GM23248 (cell line): ENCODE measurements at places on chromosomes 2 and 18.

GRCh38 chr18:35662293-35663062, 80.9 kb downstream of the GALNT1 start:
- DNase-seq = no peak

DNA sequence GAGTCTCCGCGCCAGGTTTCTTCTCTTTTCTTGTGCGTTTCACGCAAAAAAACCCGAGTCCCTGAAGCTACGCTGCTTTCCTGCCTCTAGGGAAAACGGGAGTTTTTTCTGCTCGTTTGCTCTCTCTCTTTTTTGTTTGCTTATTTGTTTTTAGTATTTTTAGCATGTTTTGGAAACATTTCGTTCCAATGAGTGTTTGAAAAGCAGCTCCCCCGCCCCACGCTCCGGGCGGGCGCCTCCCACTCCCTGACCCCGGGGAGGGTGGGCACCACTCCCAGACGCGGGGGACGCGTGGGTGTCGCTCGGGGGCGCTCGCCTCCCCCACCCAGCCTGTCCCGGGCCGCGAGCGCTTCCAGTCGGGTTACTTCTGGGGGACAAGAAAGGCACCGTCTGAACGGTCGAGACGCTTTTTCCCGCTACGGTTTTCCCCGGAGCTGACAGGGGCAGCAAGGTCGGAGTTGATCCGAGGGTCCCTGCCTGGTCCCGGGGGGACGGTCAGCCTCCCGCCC, 446 bp upstream of the EFHD1 start:
- peak; percentile 41 for DNase-seq

DNA sequence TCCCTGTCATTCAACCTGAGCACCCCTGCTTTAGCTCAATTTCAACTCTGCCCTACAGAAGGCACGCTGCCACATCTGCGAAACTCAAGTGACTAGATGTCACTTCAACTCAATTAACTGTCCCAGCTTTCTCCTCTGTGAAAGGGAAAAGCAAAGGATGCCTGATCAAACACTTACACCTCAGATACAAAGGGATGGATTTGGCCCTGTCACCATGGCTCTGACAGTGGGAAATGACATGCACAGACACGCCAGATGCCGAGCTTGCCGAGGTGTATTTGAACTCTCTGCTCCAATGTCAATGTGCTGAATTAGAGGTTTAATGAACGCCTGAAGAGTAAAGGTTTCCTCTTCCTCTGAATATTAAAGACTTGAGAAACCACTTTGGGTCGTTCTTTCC, 481.1 kb downstream of the CBLN2 start:
- no peak for DNase-seq

GRCh38 chr2:33786881-33787280, 187.8 kb upstream of the FAM98A start:
- DNase-seq = peak; percentile 25

DNA sequence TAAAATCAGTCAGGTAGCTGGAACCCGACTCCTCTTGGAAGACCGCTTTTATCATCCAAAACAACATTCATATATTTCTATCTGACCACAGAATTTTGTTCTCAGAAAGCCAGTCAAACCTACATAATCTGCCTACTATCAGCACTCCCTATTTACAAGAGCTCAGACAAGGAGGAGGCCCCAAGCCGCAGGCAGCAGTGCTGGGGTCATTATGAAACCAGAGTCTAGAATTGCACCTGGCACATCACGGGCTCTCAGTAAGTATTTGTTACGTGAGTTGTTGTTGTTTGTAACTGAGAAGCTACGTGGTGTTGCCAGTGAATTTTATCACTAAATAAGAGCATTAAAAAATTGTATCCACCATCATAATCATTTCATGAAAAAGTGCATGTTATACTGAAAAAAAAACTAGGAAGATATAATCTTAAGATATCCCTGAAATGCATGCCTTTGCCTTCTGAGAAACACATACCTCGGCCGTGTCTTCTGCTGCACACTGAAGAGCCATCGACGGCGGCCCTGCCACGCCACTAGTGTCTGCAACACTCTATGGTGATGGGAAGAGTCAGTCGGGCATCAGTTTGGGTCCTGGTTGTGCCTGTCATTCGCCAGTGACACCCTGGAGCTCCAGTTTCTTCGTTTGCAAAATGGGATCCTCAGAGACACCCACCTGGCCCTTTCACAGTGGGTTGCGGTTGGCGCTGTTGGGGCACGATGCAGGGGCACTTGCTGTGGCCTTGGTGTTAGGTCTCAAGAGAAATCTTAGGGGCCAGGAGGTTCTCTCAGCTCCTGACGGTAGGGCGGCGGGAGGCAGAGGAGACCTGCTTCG, 505.9 kb downstream of the EIPR1 start:
- no peak for DNase-seq

- DNase-seq = peak; percentile 83
Observed at GRCh38 chr18:36333414-36333813, 35.9 kb downstream of the FHOD3 start.

DNA sequence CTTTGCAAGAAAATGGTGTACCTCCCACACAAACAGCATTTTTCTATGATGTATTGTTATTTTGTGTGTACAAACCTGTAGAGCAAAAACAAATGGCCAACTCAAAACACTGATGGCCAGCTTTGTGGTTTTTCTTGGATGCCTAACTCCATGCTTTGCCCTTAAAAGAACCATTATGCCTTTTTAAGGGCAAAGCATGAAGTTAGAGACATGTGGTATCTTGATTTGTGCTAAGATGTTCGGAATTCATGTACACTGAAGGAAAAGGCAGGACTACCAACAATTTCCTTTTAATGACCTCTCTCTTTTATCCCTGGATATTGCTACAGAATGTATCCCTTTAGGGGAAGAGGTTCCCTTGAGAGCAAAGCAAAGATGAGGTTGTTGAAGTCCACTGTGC, 273.6 kb downstream of the SCG2 start:
- DNase-seq = no peak

GRCh38 chr2:49002750-49003149, 151.6 kb downstream of the FSHR start:
- peak; percentile 30 for DNase-seq

DNA sequence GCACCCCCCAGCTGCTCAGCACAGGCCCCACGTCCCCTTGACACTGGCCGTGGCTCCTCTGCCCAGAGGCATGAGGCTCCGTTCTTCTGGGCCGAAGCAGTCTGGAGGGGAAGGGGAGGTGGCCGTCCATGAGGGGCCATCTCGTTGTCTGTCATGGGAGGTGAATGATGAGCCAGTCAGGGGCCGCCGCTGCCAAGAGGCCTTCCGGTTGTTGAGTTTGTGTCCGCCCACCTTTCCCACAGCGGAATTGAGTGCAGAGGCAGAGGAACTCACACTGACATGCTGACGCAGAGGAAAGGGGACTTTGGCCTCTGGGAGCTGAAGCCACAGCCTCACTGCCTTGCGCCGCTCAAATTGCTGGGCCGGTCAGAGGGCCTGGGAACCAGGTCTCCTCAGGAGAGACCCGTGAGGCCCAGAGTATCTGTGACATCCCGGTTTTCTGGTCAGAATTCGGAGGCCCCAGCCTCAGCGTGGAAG, 268.4 kb downstream of the ATAD2B start:
- no peak for DNase-seq

DNA sequence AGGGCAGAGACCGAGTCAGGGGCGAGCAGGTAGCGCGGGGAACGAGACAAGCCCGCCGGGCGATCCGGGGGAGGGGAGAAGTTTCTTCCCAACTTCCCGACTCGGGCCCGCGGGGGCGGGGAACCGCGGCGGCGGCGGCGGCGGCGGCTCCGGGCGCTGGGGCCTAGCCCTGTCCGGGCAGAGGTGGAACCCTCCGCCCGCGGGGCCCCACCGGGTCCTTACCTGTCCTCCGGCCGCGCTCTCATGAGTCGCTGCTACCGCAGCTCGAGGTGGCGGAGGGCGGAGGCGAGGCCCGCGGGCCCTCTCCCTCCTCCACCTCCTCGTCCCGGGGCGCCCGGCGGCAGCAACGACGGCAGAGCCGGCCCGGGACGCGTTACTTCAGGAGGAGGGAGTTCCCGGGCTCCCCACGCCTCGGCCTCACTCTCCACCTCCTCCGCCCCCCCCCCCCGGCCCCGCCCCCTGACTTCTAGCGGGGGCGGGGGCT, at the start of gene YES1:
Gene YES1, minus strand, starts transcription at position 351 of the 484 bp plus-strand sequence. CDS start 55,415 bp downstream, outside the sequence.
- DNase-seq = peak; percentile 86

DNA sequence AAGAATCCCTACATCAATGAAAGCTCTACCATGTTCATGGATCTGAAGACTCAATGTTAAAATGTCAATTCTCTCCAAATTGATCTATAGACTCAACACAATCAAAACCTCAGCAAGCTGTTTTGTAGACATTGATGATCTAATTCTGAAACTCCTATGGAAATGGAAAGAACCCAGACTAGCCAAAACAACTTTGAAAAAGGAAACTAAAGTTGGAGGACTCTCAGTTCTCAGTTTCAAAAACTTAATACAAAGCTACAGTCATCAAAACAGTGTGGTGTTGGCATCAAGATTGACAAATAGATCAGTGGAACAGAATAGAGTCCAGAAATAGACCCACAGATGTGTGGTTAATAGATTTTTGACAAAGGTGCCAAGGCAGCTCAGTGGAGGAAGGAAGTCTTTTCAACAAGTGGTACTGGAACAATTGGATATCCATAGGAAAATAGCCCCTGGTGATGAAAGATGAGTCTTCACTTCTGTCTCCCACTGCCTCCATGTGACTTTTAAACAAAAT, 30.4 kb downstream of the LBH start:
- DNase-seq = no peak
